ENCODE measurements at places on chromosomes 5 and 9.

GRCh38 chr5:150339165-150339564 is 18.3 kb upstream of the TCOF1 start:
- DNase-seq = no peak

DNA sequence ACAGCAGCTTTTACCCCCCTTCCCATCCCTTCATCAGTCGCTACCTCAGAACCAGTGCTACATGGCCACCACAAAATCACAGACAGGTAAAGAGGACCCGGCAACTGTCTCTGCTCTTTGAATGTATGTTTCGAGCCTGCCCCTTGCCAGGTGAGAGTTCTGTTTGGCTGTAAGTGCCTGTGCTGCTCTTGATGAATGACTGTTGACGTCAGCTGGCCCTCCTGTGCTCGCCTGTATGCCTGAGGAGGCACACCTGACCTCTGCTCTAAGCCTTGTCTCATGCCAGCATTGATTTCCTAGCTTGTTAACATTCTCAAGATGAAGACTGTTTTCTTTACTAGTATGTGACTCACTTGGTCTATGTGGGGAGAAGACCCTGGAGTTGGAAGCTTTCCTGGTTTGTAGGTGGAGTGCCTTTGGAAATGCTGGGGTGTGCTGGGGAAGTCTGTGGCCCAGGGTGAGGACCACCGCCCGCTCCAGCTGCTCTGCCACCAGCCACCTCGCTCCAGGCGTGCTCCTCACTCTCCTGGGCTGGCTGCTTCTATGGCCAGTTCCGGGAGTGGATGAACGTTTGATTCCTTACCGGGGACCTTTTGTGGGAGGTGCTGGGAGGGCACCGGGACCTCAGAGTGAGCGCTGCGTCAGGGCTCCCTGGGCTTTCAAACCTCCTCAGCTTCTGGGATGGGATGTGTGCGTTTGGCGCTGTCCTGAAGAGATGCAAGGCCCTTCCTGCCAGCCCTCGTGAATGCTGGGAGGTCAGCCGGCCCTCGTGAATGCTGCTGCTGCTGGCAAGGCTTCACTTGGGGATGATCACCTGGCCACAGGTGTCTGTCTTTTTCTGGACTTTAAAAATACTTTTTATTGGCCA is 109.9 kb downstream of the EHMT1 start:
- no peak for DNase-seq

GRCh38 chr5:39427633-39428032 is 2.9 kb upstream of the DAB2 start:
- DNase-seq = no peak

- no peak for DNase-seq
Measured at GRCh38 chr9:111451570-111451969, 32.6 kb downstream of the ECPAS start.

DNA sequence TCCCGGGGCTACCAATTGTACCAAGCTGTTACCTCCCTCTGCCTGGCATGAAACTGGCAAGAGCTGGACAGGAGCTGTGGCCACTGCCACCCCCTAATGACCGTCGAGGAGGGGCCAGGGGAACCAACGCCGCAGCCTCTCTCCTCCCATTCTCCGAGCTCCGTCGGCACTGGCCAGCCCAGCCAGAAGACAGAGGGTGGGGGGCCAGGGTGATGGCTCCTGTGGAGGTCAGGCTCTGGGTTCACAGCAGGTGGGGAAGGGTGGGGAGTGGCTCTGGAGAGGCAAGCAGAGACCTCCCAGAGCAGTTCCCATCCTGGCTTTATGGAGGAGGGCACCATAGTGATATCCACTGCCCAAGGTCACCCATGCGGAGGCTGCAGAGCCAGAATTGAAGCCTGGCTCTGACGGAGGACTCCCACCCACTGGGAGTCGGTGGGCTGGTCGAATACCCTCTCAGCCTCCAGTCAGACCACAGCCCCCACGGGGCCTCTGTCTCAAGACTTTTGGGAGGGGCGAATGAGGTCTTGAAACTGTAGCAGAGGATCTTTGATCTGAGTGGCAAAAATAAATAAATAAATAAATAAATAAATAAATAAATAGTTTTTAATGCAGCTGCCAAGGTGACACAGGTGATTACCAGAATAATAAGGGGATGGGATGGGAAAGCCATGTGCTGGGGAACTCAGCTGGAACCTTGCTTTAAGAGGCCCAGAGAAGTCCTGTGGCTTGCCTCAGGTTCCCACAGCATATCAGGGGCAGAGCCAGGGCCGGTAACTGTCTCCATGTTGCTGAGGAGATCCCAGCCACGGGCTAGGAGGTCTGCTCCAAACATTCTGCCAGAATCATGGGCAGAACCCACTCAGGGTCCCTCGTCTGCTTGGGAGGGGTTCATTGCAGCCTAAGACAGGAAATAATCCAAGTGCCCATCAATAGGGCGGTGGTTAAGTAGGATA is 42.5 kb upstream of the NEURL1B start:
- DNase-seq = no peak

DNA sequence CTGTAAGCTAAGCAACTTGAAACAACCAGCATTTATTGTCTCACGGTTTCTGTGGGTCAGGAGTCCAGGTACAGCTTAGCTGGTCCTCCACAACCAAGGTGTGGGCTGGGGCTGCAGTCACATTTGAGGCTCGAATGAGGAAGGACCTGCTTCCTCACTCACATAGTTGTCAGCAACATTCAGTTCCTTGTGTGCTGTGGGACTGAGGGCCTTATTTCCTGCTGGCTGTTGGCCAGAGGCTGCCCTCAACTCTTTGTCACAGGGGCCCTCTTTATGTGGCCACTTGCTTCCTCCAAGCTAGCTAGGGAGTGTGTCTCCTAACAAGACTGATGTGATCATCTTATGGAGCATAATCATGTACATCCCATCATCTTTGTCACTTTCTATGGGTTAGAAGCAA is 29.2 kb upstream of the SEMA4D start:
- no peak for DNase-seq

- no peak for DNase-seq
Measured at GRCh38 chr5:140602147-140602546, 30.8 kb downstream of the CD14 start.

DNA sequence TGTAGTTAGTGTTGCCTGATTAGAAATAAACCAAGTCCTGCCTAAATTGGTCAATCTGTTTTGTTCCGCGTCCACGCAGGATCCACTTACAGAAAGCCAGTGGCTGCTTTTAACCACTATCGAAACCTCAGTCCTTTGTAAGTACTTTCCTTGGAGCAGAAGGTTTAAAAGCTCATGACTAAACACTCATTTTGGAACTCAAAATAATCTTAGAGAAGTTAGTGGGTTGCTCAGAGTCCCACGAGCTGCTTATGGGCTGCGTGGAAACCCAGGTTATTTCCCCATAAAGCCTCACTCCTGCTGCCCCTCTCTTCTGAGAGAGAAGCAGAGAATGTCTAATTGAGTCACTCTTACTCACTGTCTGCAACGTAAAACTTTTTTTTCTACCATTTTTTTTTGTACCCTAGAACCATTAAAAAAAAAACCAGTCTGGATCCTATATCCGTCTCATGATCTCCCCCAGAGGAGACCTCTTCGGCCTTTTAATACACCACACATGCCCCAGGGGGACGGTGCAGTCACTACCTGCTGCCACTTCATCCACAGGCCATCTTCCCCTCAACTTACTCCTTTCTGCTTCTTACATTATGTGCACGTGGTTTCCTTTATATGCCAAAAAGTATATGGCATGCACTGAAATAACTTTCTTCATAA is 7.6 kb downstream of the BASP1 start:
- no peak for DNase-seq

DNA sequence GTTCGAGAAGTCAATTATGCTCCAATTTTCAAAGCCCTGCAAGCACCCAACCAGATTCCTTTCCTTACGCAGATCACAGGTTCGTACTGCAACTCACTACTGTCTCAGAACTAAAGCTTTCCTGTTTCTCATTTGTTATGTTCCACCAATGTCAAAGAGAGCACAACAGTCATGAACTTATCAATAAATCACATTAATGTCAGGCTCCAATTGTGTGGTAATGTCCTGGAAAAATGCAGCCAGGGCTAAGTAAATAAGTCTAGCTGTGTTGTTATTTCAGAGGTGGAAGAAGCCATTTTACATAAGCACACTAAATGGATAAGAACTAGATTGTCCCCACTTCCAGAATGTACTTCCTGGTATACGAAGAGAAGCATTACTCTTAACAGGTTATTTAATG is 488.6 kb upstream of the PTGER4 start:
- DNase-seq = no peak

DNA sequence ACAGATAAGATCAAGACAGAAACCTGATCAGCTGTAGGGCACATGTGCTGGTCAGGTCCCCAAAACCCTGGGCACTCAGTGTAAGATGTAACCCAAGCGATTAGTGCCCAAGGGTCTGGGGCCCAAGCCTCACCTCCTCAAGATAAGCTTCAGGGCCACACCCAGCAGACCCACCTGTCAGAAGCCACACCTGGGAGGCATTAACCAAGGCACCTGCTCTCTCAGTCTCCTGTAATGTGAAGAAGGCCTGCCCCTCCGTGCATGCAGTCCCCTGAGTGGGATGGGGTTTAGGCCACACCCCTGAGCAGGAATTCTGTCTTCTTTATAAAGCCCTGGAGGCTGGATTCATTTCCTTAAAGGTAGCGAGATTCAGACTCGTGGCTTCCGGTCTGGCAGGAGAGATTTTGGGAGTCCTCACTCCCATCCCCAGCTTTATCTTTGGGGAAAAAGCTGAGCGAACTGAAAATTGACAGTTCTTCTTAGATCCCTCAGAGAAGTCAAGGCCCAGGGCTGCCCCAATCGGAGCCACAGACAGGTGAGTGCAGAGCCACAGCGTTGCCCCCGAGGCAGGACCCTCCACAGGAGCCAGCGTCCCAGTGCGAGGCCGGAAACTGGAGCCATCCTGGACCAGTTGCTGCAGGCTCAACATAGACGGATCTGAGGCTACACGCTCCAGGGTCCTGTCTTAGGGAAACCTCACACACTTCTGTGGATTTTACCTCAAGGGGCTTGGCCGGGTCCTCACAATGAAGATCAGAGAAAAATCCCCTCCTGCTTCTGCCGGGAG is 357.6 kb upstream of the IRX4 start:
- DNase-seq = no peak

DNA sequence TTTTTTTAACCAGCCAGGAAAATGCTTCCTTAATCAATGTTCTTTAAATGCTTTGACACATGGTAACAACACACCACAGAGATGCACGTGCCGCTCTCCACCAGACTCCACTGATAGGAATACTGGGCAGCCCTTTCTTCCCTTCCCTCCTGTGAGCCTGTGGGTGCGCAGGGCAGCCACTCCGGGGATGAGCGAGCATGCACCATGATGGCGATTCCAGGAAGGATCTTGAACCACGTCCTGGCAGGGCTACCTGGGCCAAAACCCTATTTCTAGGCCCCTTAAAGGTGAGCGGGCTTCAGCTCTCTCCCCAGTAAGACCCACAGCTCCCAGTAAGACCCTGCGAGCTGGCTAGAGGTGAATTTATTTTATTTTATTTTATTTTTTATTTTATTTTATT is 128.2 kb downstream of the MVB12B start:
- DNase-seq = no peak

DNA sequence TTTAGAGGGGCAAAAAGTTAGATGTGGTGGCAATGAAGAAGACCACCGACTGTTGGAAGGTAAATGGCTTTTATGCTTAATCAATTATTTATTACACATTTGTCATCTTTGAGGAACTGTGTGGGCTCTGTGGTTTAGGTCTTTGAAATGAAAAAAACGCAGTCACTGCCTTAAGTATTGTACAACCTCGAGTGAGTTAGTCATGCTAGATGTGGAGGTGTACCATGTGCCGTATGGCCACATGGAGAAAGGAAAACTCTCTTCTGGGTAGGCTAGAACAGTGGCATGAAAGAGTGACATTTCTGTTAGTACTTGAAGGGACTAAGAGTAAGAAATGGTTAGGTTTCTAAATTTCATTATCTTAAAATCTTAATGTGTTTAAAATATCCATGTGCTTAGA is 166.1 kb downstream of the HACD4 start:
- no peak for DNase-seq

DNA sequence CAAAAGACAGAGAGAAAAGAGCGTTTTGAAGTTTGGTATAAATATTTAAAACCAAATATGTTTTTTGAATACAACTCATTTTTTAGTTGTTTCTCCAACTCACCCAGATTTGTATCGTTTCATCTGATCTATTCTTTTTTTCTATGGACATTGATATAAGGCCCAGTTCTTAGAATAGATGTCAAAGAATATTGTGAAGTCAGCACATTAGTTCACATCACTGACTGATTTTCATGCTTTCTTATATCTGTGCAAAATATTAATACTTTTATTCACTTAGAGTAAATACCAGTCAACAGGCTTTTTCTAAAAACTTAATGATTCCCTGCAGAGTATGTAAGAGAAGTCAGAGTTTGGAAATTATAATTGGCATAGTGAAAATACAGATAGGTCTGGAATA is 254.4 kb upstream of the PTPRD start:
- DNase-seq = no peak

DNA sequence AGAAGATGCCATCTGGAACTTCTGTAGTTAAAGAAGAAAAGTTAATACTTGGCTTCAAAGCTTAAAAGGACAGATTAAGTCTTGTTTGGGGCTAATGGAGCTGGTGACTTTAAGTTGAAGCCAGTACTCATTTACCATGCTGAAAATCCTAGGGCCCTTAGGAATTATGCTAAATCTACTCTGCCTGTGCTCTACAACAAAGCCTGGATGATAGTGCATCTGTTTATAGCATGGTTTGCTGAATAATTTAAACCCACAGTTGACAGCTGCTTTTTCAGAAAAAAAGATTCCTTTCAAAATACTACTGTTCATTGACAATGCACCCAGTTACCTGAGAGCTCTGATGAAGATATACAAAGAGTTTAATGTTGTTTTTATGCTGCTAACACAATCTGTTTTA is 393.5 kb downstream of the MAT2B start:
- no peak for DNase-seq

DNA sequence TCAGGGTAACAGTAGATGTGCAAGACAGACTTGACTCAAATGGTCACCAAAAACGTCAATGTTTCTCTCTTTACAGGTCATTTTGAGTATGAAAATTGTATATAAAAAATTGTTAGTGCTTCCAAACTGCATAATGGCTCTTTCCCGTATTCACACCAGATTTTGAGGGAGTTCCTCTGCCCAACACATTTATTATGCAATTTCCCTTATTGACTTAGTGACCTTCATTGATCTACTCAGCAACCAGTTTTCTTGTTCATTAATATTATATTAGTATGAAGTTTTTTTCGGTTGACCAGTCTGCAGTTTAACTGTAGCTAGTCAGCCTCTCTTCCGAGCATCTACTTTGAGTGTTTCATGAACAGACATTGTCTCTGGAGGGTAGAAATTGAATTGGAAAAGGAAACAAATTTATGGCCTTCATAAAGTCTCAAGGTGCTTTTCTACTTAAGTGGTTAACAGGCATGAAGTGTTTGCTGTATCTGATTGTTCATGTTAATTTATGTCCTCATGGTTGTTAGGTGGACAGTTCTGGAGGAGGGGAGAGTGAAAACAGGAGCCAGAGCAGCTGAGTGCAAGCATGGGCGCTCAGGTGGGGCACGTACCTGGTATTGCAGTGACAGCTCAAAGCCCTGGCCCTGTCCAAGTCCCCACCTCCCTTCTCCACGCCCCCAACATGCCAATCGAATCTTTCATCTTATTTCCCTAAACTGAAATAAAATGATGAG is 240.2 kb downstream of the RFK start:
- DNase-seq = no peak

GRCh38 chr5:72392326-72392733 is 72.2 kb downstream of the PTCD2 start:
- no peak for DNase-seq
